ENCODE measurements at places on chromosomes 3 and 15.

GRCh38 chr3:30017901-30018300 lies 588.5 kb upstream of the TGFBR2 start:
- no peak for DNase-seq

GRCh38 chr3:31377045-31377642 lies 155.6 kb upstream of the STT3B start:
- no peak for DNase-seq

DNA sequence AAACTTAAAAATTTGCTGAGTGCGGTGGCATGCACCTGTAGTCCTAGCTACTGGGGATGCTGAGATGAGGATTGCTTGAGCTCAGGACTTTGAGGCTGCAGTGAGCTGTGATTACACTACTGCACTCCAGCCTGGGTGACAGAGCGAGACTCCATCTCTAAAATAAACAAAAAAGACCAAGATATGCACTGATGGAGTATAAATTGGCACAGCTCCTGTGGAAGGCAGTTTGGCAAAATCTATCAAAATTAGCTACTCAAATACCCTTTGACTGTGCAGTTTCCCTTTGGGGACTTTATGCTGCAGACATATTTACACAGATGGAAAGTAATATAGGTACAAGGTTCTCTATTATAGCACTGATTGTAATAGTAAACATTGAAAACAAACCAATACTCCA lies 18.1 kb upstream of the U2SURP start:
- DNase-seq = no peak

- no peak for DNase-seq
Observed at GRCh38 chr15:41581110-41581509, 22.1 kb downstream of the TYRO3 start.

GRCh38 chr3:44974416-44974815 lies 1.6 kb downstream of the ZDHHC3 start:
- no peak for DNase-seq

DNA sequence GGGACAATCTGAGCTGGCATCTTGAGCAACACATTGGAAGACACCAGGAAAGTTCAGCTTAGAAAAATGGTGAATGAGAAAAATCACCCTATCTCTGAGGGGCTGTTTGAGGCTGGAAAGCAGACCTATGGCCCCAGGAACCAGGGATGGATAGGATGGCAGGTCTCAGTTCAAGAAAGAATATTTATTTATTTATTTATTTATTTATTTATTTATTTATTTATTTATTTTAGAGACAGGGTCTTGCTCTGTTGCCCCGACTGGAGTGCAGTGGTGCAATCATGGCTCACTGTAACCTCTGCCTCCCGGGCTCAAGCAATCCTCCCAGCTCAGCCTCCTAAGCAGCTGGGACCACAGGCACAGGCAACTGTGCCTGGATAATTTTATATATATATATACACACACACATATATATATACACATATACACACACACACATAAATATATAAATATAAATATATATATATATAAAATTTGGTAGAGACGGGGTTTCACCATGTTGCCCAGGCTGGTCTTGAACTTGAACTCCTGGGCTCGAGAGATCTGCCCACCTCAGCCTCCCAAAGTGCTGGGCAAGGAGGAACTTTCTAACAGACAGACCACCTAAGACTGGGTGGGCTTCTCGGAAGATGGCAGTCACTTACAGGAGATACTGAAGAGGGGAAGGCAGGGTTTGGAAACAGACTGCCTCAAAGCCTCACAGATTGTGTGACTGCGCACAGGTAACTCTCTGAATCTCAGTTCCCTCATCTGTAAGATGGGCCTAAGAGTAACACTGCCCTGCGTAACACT lies 29.7 kb downstream of the CCDC13 start:
- peak; percentile 4 for DNase-seq

DNA sequence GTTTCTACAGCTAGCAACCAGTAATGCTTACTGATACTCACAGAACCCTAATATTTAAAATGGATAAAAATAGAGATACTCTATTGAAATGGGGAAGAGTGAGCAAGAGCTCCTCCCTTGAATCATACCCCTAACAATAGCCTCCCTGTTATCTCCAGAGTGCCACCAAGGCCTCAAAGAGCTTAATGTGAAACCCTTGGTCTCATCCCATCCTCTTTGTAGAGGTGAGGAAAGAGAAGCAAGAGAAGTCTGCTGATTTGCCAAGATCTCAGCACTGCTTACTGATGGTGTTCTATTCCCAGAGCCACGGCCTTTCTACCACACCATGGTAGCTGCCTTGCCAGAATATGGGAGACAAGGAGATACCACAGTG lies 463.4 kb upstream of the PROK2 start:
- no peak for DNase-seq

GRCh38 chr15:75659141-75659771 lies 11.5 kb downstream of the SNX33 start:
- DNase-seq = no peak

GRCh38 chr3:170044795-170045244 lies 7.0 kb downstream of the GPR160 start:
- DNase-seq = peak; percentile 29

DNA sequence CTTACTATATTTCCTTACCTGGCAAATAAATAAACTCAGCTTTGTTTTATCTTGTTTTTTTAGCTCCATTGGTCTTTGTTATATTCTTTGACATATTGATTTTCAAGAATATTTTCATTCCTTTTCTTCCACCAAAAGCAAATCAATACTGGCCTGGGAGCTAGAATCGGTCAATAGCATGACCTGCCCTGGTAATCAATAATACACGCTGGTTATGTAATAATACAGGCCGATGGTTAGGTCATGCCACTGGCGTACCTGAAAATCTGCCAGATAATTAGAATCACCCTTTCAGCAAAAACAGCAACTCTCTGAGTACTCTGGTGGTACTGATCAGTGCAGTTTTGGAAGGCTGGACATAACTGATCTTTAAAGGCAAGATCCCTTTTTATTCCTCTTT lies 39.9 kb downstream of the PEAK1 start:
- no peak for DNase-seq

GRCh38 chr15:31503758-31504461 lies 177.3 kb downstream of the KLF13 start:
- DNase-seq = no peak

DNA sequence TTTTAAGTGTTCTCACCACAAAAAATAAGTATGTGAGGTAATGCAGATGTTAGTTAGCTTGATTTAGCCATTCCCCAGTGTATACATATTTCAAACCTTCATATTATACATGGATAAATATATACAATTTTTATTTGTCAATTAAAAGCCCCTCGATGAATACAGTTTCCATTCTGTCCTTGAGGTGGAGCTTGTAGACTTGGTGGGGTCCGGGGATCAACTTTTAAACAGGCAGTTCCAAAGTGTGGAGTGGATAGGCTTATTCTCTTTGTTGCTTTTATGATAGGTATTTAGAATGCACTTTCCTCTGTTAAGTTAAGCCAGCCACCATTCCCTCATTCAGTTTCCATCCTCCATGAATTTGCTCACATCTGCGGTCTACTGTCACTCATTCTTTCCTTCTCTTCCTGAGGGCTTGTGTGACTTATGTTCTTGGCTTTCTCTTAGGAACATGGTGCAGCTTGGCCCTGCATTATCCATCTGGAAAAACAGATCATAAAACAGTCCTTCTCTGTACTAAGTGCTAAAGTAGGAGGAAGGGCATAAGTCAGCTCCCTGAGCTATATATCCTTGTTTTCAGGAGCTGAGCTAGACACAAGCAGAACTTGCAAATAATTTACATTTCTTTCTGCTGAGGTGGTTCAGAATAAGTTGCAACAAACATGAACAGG lies 149.1 kb downstream of the NFKBIZ start:
- DNase-seq = peak; percentile 35

DNA sequence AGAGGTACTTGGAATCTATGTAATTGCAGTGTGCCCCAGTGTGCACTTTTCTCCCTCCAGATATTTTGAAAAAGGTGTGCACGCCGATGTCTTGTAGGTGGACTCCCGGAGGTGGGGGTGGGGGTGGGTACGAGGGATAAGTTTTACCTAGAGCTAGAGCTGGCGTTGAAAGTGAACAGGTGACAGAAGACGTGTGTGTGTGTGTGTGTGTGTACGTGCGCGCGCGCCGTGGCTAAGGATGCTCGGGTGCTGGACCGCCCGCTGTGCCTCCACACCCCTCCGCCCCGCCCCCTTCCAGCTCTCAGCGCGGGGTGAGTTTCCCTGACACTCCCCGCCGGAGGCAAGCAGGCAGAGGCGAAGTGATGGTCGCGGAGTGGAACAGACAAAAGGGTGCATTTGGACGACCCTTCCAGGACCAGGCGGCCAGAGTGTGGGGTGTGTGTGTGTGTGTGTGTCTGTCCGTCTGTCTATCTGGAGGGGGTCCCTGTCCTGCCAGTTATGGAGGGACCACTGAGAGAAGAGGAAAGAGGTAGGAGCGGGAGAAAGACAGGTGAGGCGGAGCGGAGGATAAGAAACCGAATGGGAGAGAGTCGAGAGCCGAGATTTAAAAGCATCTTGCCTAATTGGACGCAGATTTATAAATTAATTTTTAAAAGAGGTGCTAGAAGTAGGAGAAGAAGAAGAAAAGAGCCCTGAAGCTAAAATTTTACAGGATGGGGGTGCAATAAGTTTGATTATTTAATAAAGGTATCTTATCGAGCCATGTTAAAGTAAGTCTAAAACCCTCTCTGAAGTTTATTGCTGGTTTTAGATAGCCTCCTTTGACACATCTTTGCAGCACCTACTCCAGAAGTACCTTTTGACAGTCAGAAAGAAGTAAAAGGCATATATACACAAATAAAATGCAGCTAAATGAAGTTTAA lies 335.8 kb upstream of the THRB start:
- DNase-seq = peak; percentile 39

- DNase-seq = no peak
Observed at GRCh38 chr3:53552730-53553129, 58.3 kb downstream of the CACNA1D start.

DNA sequence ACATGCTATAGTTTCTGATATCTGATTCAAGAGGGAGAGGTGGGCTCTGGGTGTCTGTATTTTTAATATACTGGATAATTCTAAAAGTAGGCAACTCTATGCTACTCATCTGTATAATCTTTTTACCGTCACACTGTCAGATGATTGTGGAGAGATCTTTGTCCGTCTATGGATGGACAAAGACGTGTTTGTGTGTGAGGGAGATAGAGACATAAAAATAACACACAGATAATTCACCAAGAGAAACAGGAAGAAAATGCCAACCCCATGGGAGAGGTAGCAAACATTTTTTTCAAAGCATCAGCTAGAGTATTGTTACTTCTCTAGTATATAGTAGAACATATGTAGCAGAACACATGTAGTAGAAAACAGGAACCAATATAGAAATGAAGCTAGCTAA lies 346.1 kb downstream of the AGBL1 start:
- no peak for DNase-seq

DNA sequence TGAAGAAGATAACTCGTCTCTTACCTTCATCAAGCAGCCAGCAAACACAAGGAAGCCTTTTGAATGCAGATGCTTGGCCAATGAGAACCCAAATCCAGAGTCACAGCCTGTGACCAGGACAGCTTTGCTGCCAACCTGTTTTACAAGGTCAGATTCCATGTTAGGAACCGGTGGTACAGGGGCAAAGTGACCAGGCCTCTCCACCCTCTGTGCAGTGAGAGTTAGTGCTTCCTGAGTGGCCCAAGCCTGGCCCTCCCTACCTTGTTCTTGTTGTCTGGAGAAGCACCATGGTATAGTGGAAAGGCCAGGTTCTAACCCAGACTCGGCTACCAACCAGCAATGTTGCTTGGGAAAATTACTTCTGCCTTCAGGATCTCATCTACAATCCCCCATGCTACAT lies 23.4 kb downstream of the BDH1 start:
- no peak for DNase-seq
